ENCODE measurements at places on chromosomes 6 and 20.

GRCh38 chr6:73823832-73824231, 127.8 kb downstream of the CD109 start:
- no peak for DNase-seq

DNA sequence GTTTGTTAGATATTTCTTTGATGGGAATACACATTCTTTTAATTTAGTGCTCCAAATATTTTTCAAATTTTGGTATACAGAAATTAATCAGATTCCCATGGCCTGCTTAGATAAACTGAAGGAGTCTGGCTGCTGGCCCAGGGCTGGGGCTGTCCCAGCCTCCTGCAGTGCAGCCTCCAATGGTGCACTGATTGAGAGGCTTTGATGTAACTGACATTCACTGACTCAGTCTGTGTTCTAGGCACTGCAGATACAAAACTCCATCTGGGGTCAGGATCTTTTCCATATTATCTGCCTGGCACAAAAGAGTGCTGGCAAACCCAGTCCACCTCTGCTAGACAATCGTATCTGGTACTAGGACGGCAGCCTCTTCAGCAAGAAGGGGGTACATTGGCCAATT, 64.8 kb downstream of the GRIK2 start:
- no peak for DNase-seq

- DNase-seq: peak; percentile 97
Observed at GRCh38 chr6:10082385-10082784, 332.5 kb downstream of the TFAP2A start.

- peak; percentile 45 for DNase-seq
Observed at GRCh38 chr20:23129266-23129665, 43.1 kb upstream of the CD93 start.
